ENCODE measurements at places on chromosomes 12 and 14.

DNA sequence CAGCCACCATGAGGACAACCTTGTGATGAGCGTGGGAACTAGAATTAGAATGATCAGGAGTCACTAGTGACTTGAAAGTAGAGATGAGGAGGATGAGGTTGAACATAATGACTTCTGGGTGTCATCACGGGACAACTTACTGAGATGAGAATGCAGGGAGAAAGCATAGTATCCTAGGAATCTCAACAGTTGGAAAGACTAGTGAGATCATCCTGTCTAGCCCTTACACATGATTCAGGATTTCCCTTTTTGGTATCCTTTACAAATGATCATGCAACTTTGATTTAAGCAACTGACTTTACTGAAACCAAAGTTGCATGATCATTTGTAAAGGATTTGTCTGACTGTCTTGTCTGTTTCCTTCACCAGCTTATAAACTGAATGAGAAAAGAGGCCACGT, 51.8 kb upstream of the HIF1A start:
- no peak for DNase-seq

DNA sequence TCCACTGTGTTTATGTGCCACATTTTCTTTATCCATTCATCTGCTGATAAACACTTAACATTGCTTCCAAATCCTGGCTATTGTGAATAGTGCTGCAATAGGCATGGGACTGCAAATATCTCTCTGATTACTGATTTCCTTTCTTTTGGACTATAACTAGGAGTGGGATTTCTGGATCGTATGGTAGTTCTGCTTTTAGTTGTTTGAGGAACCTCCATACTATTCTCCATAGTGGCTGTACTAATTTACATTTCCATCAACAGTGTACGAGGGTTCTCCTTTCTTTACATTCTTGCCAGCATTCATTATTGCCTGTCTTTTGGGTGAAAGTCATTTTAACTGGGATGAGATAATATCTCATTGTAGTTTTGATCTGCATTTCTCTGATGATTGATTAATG, 47.6 kb downstream of the TAOK3 start:
- no peak for DNase-seq

DNA sequence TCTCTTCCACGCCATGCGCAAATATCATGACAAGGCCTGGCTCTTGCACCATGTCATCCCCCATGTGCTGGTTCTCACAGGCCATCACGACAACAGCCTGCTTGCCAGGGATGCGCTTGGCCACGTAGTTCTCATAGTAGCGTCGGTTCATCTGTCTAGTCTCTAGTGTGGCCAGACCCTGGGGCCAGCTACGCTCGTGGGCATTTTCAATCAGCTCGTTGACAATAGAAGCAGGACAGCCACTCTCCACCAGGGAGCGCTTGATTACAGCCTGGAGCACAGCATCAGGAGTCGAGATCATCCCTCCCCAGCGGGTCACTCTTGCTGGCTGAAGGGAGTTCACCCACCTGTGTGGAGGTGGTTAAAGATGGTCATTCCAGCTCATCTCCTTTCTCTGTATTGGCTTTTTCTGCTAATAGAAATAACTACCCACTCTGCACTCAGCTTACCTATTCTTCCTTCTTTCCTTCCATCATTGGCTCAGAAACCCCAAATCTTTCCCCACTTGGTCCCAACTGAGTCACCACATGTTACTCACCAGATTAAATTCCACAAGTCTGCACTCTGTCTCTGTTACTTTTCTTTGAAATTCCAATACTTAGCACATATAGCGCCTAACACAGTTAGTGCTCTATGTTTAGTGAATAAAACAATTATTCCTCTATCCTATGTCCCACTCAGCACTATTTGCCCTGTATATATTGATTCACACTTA, 15.1 kb downstream of the RNF41 start:
- peak; percentile 79 for DNase-seq

- no peak for DNase-seq
Measured at GRCh38 chr12:42299392-42300308, 26.2 kb downstream of the ZCRB1 start.

- no peak for DNase-seq
Measured at GRCh38 chr12:106140223-106140986, 1.7 kb upstream of the NUAK1 start.

DNA sequence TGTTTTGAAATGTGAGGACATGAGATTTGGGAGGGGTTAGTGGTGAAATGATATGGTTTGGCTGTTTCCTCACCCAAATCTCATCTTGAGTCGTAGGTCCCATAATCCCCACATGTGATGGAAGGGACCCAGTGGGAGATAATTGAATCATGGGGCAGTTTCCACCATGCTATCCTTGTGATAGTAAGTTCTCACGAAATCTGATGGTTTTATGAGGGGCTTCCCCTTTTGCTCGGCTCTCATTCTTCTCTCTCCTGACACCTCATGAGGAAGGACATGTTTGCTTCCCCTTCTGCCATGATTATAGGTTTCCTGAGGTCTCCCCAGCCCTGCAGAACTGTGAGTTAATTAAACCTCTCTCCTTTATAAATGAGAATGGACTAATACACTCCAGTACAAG, 18.0 kb downstream of the GALNT6 start:
- no peak for DNase-seq

DNA sequence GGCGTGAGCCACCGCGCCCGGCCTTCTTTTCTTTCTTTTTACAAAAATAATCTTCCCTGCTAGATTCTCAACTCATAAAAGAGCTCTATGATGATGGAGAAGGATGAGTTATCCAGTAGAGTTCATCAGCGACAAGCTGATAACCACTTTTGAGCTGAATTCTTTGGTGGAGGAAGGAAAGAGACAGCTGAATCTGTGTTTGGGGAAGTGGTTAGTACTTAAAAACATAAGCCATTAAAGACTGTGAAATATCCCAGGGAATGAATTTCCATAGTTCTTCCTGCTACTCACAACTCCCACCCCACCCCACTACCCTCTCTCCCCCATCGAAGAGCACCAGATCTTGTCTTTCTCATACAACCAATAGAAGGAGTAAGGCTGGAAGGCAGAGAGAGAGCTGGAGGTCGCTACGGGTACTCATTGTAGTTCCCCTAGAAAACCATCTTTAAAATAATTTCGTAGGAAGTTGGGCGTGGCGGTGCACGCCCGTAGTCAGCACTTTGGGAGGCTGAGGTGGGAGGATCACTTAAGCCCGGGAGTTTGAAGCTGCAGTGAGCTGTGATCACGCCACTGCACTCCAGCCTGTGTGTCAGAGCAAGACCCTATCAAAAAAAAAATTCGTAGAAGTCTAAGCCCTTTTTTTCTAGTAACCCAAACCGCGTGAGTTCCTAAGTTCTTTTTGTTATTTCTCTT, 647 bp upstream of the ESPL1 start:
- DNase-seq, result no peak

DNA sequence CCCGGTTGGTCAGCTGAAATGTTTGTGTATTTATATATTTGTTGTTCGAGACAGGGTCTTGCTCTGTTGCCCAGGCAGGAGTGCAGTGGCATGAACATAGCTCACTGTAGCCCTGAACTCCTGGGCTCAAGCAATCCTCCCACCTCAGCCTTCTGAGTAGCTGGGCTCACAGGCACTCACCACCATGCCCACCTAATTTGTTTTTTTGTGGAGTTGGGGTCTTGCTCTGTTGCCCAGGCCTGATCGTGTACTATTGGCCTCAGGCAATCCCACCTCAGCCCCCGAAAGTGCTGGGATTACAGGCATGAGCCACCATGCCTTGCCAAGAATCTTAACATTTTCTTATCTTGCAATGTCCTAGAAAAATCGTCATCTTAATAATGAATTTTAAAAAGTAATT, 3.3 kb downstream of the RAN start:
- no peak for DNase-seq

DNA sequence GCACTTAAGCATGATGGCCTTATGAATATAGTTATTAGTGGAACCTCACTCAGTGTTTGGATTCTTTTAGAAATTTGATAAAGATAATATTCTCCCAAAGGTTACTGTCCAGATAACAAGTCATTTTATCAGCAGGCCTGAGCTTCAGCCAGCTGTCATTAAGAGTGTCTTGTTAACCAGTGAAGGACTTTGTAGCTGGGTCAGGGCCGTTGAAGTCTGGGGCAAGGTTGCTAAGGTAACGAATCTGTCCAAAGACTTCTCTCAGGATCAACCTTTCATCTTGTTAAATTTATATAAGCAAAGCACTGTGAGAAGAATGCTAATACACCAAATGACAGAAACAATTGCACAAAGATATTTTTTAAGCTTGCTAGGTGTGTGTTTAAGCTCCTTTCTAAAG, 271.3 kb upstream of the TMPO start:
- DNase-seq, result no peak

DNA sequence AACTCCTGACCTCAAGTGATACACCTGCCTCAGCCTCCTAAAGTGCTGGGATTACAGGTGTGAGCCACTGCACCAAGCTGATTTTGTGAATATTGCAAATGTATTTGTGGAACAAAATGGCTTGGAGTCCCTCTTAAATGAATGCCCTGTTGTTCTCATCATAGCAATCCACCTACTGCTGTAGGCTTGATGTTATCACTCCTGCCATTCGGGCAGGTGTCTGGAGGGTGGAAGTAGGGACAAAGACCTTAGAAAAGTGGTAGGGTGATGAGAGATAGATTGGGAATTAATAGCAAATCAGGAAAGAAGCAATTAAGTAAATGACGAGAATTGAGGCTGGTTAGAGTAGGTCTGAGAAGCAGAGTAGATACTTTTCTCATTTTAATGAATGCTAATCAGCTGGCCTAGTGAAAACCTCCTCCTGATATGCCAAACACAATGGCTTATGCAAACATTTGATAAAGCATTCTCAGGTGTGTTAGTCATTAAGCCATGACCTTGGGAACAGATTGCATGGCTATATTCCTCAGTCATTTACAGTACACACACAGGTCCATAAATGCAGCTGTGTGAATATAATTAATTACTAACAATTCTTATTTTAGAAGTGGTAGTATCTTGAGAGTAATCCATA, 60.5 kb upstream of the USP44 start:
- no peak for DNase-seq

DNA sequence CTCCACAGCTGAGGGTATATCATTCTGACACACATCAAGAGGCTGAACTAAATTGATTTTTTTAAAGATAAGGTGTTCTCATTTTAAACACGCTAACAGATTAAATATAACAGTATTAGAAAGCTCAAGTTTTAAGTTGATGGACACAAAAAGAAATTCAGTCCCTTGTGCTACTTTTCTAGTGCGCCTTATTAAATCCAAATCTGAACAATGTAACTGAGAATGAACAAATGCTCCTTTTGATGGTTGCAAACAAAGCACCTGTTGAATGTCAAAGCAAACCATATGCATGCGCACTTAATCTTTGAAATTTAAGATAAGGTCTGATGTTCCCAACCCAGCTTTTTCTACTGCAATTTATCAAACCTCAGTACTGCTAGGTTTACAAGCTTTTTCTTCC, 401.9 kb downstream of the PAWR start:
- DNase-seq, result no peak

DNA sequence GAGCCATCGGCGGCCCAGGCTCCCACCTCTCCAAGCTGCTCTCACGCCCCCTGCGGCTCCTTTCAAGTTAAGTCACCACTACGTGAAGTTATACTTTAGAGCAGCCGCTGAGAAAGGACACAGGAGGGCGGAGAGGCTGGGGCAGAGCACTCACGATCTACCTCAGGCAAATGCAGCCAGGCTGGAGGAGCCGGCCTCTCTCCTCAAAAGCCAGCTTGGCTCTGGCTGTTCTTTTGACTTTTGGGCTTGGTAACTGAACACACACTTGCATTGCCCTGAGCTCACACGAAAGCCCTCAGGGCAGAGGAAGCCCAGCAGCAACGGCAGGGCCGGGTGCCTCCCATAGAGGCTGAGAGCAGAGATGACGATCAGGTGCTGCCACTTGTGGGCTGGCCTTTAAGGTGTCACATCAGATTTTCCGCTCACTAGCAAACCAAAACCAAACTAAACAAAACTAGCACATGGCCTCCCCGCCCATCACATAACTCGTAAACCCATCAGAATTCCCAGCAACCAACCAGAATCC, 75.2 kb downstream of the PITPNM2 start:
- DNase-seq, result peak; percentile 64

DNA sequence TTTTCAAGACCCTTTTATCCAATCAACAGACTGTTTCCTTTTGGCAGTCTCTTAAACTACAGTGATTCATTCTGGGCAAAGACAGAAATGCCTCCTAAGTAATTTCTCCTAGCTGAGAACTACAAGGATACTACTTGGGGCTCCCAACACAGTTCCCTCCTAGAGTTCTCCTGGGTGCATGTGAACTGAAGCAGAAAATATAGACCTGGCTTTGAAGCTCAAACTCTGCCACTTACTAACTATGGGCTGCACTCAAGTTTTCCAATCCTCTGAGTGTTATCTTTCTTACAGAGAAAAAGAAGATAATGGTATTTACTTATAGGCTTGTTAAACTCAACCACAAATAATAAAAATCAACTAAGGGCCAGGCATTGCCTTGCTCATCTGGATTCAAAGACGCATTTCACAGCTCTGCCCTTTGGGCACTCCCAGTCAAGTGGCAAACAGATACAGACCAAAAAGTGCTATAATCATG, 97.6 kb downstream of the EFCAB11 start:
- no peak for DNase-seq

- DNase-seq, result no peak
Measured at GRCh38 chr12:3925621-3926020, 52.4 kb upstream of the PARP11 start.

DNA sequence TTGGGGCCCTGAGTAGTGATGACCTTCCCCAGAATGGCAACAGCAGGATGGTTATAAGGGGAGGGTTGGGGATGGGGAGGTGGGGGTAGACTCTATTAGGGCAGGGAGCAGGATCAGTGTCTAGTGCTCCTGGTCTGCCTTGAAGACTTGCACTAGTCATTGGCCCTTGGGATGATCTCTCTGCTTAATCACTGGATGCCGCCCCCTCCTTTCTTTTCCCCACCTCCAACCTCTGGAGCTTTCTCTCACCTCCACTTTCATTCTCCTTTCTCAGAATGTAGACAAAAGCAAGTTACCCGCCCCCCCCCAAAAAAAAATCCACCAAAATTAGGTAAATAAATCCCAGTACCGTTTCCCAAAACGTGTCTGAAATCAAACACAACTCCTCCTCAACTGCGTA, 2.8 kb upstream of the KCNK10 start:
- DNase-seq, result no peak

- DNase-seq, result peak; percentile 91
Measured at GRCh38 chr12:29783773-29784666, at the start of gene TMTC1. TMTC1 (minus strand) TSS chr12:29783942; CDS start chr12:29783751, 191 bp downstream.
